EH (cell line): ENCODE measurements at places on chromosomes 4 and X.

GRCh38 chrX:42818151-42818921, 40.4 kb upstream of the PPP1R2C start:
- no peak for DNase-seq

GRCh38 chrX:150569155-150569477, 695 bp downstream of the MTM1 start:
- DNase-seq = peak; percentile 54

DNA sequence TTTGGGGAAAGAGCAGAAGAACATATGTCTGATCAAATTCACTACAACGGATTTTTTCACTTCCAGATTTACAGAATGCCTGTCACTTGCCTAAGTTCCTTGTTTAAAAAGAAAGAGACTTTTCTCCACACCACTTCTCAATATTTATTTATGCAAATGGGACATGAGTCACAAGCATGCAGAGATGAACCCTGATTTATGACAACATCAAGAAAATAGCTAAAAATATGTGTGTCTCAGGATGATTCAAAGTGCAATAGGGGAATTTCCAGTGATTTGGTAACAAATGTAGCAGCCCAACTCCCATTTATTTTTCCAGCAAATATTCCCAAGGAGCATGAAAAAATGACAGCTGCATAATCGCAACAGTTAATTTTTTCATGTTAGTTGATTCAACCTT, 180.4 kb upstream of the FAT1 start:
- DNase-seq = peak; percentile 94

GRCh38 chr4:122884499-122884898, 37.9 kb downstream of the NUDT6 start:
- no peak for DNase-seq

DNA sequence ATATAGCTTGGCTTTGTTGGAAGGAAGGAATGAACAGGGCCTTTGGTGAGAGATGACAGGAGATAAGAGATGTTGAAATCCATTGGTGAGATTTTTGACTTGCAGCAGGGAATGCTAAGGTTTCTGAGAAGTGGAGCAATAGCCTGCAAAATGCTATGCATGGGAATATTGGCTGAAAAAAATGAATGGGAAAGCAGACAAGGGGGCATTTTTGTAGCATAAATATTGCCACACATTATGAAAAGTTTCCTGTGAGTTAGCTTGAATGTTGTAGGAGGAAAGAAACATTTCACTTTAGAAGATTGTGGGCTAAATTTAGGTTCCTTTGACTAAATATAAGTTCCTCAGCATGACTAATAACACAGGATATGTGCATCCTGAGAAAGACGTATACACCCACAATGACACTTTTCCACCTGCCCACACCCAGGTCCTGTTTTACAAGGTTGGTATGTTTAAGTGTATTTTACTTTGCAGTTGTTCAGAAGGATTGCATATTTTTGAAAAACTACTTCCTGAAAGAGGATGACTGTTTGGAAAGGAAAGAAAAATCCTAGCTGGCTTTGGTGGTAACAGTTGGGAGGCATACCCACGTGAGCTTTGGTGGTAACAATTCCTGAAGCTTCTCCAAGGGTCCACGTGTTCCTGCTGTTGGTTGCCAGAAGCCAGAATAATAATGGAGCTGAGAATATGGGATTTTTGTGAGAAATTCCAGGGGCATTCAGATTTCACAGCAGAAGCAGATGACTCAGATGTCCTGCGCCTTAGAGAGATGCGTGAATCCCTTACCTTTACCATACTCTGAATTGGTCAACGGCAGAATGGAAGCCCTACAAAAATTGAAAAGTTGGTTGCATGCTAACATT, 28.5 kb downstream of the PHEX start:
- DNase-seq = peak; percentile 45
